ENCODE measurements at places on chromosomes 16 and 17. TPM values are rescaled to one million over a fixed set of nuclear protein-coding genes. Genes with fewer than 3 reads are reported as not detected.
A peak's percentile ranks its signal among the peaks of the same experiment; 100 is the strongest.

DNA sequence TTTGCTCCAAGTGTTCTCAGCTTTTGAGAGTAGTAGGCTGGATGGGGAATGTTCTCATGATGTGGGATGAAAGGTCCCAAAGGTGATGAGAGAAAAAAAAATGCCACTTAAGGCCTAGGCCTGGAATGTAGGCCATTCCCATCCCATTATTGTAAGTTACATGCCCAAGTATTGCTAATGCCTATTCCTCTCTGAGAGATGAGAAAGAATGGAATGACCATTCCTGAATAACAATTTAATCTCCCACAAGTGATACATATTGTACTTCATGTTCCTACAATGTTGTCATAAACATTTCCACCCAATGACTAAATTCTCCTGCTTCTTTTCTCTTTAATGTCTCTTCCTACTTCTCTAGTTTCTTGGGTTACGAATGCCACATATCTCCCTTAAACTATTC lies 102.8 kb upstream of the KCNJ16 start:
- no peak for DNase-seq

DNA sequence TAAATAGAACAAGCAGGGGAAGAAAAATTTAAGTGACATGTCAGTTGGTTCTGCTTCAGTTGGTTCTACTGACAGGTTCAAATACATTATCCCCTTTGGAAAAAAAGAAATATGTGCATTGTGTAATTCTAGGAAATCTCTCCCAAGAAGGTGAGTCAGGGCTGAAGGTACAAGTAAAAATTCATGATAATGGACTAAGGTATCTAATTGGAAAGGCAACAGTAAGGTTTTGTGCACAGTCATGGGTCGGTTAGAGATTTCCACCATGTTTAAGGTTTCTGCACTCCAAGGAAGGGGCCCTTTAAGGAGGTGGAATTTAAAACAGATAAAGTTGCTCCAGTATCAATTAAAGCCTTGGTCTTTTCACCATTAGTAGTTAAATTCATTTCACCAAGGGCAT lies 17.9 kb upstream of the B4GALNT2 start:
- DNase-seq, result no peak

GRCh38 chr17:17075125-17075781 lies 33.0 kb downstream of the MPRIP start:
- DNase-seq, result peak; percentile 39

DNA sequence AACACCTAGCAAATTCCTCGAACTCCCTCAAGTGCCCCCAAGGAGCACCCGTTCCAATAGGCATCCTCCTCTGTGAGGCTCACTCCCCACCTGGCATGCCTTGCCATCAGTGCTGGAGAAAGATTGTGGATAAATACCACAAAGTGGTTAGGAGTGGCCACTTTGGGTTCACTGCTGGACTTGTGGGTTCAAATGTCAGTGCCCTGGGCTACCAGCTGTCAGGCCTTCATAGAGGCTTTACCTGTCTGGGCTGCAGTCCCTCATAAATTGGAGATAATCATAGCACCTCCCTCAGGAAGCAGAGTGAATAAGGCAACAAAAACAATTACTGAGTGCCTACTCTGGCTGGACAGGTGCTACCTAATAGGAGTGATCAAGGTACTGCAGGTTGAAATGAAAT lies 1.5 kb upstream of the SYT17 start:
- DNase-seq, result no peak

DNA sequence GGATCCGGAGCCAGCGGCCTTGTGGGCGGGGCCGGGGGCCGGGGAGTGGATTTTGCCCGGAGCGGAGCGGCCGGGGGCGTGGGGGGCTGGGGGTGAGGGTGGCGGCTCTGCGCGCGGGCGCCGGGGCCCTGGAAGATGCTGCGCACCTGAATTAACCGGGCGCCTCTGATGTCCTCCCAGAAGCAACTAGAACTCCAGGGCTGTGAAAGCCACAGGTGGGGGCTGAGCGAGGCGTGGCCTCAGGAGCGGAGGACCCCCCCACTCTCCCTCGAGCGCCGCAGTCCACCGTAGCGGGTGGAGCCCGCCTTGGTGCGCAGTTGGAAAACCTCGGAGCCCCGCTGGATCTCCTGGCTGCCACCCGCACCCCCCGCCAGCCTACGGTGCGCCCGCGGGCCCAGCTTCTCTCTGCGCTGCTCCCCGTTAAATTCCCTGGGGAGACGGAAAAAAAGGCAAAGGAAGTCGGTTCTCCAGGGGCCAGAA lies 549 bp downstream of the SLC26A11 start:
- DNase-seq, result no peak

DNA sequence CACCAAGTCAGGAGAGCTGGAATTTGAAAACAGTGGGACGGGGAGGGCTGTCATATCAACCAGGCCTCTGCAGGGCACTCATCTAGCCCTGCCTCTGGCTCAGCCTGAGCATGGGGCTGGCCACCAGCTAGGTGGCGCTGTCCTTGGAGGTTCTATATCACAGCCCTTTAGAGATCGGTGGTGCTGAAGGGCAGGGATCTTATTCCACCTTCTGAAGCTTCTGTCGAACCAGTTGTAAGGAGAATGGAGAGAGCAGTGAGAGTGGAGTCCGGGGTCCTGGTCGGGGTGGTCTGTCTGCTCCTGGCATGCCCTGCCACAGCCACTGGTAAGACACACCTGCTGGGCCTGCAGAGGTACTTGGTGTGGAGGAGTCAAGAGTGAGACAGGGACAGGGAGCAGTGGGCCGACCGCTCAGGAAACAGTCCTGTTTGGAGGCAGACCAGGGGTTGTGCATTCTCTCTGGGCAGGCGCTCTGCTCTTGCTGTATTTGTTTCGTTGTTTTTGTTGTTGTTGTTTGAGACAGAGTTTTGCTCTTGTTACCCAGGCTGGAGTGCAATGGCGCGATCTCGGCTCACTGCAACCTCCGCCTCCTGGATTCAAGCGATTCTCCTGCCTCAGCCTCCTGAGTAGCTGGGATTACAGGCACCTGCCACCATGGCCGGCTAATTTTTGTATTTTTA lies at the start of gene CES3:
Gene CES3, plus strand, starts transcription at position 202 of the 680 bp plus-strand sequence. Its CDS starts 42 bp downstream, at position 244.
- DNase-seq, result peak; percentile 84

DNA sequence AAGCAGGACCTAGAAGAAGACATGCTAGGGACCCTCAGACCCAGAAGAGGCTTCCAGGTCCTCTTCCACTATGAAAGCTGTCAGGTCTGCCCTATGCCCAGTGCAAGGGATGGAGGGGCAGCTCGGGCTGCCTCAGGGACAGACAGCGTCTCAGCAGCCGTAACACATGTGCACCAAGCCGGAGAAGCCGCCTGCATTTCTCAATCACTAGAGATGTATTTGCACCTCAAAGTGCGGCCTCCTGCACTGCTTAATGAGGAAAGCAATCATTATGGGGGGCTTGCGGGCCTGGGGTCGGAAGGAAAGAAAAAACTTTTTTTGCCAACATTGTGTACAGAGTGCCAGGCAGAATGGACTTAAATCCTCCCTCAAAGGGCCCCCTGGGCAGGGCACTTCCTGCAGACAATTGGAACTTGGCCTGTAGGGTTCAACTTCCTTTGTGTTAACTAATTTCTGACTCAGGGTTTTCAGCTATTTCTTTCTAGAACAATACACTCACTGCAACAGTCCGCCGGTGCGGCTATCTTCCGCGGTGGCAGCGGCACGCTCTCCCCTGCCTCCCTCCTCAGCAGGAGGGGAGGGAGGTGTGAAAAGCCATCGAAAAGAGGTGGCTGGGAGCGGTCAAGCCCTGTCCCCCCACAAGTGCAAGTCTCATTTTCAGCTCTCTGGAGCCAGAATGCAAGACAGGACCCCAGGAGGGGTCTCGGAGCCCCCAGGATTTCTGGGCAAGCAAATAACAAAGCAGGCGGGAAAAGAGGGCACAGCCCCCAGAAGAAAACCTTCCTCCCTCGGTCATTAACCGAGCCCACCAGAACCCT lies 101.2 kb downstream of the ZNF423 start:
- DNase-seq, result peak; percentile 3

- DNase-seq, result peak; percentile 40
These were observed 397 bp downstream of the RIPOR1 start for GRCh38 chr16:67528870-67529581.

DNA sequence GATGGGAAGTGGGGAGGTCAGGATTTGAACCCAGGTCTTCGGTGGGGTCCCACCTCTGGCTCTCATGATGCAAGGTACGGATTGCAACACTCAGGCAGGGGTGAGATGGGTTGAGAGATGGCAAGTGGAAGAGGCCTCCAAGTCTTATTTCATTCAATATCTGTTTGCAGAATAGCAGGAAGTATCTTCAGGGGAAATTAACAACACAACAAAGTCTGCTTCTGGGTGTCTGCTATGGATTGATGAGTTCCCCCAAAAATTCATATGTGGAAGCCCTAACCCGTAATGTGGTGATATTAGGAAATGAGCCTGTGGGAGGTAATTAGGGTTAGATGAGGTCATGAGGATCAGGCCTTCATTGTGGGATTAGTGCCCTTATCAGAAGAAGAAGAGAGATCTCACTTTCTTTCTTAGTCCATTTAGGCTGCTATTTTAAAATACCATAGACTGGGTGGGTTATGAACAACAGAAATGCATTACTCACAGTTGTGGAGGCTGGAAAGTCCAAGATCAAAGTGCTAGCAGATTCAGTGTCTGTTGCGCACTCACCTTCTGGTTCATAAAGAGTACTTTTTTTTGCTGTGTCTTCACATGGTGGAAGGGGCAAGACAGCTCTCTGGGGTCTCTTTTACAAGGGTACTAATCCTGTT lies 4.4 kb upstream of the CD300H start:
- DNase-seq, result no peak

- no peak for DNase-seq
These were observed 10.3 kb upstream of the IL4R start for GRCh38 chr16:27303256-27304100.

- no peak for DNase-seq
These were observed 141.7 kb downstream of the MRM1 start for GRCh38 chr17:36743130-36743529.

SLC5A2 gene
- not detected for total RNA-seq

CFDP1 gene
- total RNA-seq, result 34.7 TPM

MT1M gene
- not detected for total RNA-seq

MAF gene
- total RNA-seq, result 17.4 TPM

LPO gene
- not detected for total RNA-seq

SRL gene
- total RNA-seq, result not detected

KIF18B gene
- 38.1 TPM for total RNA-seq

C17orf100 gene
- total RNA-seq, result 1.1 TPM

Data from activated CD8-positive, alpha-beta T cell treated with anti-CD3 and anti-CD28 coated beads for 36 hours (primary cell).